Kidney tubule cell (primary cell): ENCODE measurements at places on chromosomes 7 and 10.
A peak's percentile ranks its signal among the peaks of the same experiment; 100 is the strongest.

DNA sequence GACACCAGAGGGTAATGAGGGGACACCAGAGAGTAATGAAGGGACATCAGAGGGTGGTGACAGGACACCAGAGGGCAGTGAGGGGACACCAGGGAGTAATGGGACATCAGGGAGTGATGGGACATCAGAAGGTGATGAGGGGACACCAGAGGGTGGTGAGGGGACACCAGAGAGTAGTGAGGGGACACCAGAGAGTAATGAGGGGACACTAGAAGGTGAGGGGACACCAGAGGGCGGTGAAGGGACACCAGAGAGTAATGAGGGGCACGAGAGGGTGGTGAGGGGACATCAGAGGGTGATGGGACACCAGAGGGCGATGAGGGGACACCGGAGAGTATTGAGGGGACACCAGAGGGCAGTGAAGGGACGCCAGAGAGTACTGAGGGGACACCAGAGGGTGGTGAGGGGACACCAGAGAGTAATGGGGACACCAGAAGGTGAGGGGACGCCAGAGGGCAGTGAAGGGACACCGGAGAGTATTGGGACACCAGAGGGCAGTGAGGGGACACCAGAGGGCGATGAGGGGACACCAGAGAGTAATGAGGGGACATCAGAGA lies 10.6 kb downstream of the NACAD start:
- DNase-seq: no peak

- DNase-seq: peak; percentile 94
Observed at GRCh38 chr7:46784732-46785131, 797.2 kb downstream of the TNS3 start.

DNA sequence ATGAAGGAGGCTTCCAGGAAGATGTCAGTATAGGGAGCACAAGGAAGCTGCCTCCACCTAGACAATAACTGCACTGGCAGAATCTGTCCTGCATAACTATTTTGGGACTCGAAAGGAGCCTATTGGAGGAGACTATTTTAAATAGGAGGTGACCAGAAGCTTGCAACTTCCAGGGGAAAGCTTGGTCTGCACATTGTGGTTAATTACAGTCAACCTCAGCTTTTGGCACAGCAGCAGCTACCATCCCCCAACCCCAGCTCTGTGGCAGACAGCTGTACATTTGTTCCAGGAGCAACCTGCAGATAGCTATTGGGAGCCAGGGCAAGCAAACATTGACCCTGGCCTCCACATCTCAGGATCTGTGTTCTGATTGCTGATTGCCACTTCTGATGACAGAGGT lies 46.3 kb upstream of the NANOS1 start:
- DNase-seq: no peak

DNA sequence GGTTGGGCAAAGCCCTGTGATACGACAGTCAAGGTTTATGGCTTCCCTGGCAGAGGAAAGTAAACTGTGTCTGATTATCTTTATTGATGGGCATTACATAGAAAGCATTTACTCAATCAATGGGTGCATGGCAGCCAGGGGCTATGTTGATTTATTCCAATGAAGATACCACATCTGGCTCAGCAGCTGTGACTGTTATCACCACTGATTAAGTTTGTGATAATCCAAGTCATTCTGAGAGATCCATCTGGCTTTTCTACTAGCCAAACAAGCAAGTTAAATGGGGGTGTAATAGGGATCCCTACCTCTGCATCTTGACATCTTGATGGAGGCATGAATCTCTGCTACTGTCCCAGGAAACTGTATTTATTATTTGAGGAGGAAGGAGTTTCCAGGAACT lies 86.7 kb downstream of the KLF6 start:
- no peak for DNase-seq
